Activated naive CD4-positive, alpha-beta T cell treated with anti-CD3 and anti-CD28 coated beads, Interleukin-2, amount 50 U/mL, for 72 hours (primary cell): ENCODE measurements at places on chromosomes 5 and 9. TPM values are rescaled to one million over a fixed set of nuclear protein-coding genes. Genes with fewer than 3 reads are reported as not detected.

CDKN2A gene
- total RNA-seq: 0.68 TPM

CD180 gene
- total RNA-seq: not detected

SV2C gene
- 0.88 TPM for total RNA-seq

PCDH12 gene
- 0.60 TPM for total RNA-seq

GPR150 gene
- 0.39 TPM for total RNA-seq

CRB2 gene
- 0.14 TPM for total RNA-seq

THOC3 gene
- total RNA-seq: 120 TPM

ZDHHC12 gene
- 56.2 TPM for total RNA-seq

SPATA31C1 gene
- not detected for total RNA-seq

RAD17 gene
- total RNA-seq: 29.7 TPM

RC3H2 gene
- 38.6 TPM for total RNA-seq

TMEM174 gene
- total RNA-seq: not detected

F12 gene
- 2.2 TPM for total RNA-seq

EMB gene
- total RNA-seq: 59.9 TPM

TMEM215 gene
- total RNA-seq: not detected

GRIA1 gene
- total RNA-seq: not detected

TYRP1 gene
- not detected for total RNA-seq

SLC6A7 gene
- total RNA-seq: not detected

JMY gene
- 7.4 TPM for total RNA-seq

NSMF gene
- total RNA-seq: 61.3 TPM

KCNIP1 gene
- total RNA-seq: not detected

CAST gene
- total RNA-seq: 97.5 TPM

SMARCA2 gene
- 103 TPM for total RNA-seq

CIZ1 gene
- 60.1 TPM for total RNA-seq

PCDHGB1 gene
- not detected for total RNA-seq

PTGER4 gene
- 61.0 TPM for total RNA-seq

PCDHB3 gene
- total RNA-seq: not detected

PCDHA9 gene
- not detected for total RNA-seq

BNC2 gene
- not detected for total RNA-seq

ZNF474 gene
- total RNA-seq: not detected

PHYHD1 gene
- total RNA-seq: 0.54 TPM

ARID3C gene
- 1.6 TPM for total RNA-seq

CSF2 gene
- 8.4 TPM for total RNA-seq

PCDHB7 gene
- total RNA-seq: not detected

PCDHB8 gene
- not detected for total RNA-seq

ROPN1L gene
- total RNA-seq: not detected

SPARC gene
- 0.18 TPM for total RNA-seq

HAPLN1 gene
- not detected for total RNA-seq

CYLC2 gene
- not detected for total RNA-seq

ANKRD18A gene
- 9.1 TPM for total RNA-seq

DPP7 gene
- 236 TPM for total RNA-seq

CMYA5 gene
- 0.30 TPM for total RNA-seq

GPR151 gene
- not detected for total RNA-seq

SLC46A2 gene
- not detected for total RNA-seq

PPIC gene
- not detected for total RNA-seq

SMIM33 gene
- total RNA-seq: 0.53 TPM

ALDH7A1 gene
- total RNA-seq: 11.3 TPM
